Muscle of back (tissue), 13 donors: ENCODE measurements at places on chromosomes 5 and 9.

GRCh38 chr9:99628285-99628684 lies 193.4 kb upstream of the NR4A3 start:
- DNase-seq = no peak

GRCh38 chr5:149550594-149551226 lies 529 bp downstream of the CSNK1A1 start:
- DNase-seq = peak; percentile 51

- no peak for DNase-seq
Measured at GRCh38 chr5:172661526-172661925, 20.5 kb downstream of the NEURL1B start.

DNA sequence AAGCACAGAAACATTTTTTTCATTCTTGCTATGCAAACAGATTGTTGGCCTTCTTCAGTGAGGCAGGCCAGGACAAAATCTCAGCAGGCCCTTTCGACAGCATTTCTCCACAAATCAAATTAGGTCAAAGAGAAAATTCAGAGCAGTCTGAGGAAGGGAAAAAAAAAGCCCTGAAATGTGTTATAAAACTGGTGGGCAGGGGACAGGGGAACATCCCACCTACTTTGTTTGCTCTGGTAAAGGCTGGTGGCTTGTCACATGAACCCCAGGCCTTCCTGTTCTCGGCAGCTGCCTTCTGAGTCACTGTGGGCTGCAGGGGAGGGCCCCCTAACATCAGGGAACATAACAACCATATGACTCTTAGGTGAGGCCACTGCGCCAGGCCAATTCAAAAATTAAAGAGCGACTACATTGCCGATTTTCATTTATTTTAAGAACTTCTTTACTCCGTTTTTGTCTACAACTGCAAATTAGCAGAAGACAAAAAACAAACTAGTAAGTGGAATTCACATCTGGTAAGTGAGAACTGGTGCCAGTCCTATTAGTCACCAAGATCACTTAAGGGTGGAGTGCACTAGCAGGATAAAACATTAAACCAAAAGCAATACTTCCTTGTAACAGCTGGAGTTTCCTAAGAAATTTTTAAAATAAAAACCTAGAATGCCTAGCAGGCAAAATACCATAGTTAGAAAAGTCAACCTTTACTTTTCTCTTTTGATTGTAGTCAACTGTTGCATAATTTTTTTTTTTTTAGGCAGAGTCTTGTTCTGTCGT lies 46.2 kb upstream of the DENND4C start:
- peak; percentile 77 for DNase-seq

DNA sequence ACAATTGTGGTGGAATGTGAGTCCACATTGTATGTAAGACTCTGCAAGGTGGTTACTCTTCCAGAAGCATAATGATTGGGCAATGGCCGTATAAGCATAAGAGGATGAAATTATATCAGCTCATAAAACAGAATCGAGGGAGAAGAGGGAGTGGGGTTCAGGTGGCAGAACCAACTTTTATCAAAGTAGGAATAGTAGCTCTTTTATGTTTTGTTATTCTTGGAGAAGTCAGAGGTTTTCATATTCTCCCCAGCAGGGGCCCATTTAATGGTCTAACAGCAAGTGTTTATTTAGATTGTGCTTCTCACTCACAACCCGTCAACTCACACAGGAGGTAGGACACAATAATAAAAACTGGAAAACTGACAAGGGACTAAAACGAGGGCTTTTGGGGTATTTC lies 291.3 kb upstream of the CD180 start:
- no peak for DNase-seq

DNA sequence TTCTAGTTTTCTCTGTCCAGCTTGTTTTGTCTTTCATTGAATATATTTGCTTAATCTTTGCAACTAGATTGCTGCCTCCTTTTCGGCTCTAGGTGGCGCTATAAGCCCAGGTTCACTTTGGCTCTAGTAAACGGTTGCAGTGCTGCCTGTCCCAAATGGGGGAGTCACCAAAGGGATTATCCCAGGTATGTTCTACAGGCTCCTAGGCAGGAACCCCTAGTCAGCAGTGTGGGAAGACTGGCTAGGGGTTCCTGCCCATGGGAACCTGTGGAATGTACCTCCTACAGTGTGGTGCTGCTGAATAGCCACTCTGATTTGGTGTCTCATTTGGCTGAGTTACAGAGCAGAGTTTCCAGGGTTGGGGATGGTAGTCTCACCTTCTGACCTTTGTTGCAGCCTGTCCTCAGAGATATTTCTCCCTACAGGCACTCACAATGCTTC lies 85.2 kb downstream of the ARSB start:
- DNase-seq = no peak

- DNase-seq = no peak
Measured at GRCh38 chr9:114163517-114163951, 8.2 kb downstream of the COL27A1 start.

DNA sequence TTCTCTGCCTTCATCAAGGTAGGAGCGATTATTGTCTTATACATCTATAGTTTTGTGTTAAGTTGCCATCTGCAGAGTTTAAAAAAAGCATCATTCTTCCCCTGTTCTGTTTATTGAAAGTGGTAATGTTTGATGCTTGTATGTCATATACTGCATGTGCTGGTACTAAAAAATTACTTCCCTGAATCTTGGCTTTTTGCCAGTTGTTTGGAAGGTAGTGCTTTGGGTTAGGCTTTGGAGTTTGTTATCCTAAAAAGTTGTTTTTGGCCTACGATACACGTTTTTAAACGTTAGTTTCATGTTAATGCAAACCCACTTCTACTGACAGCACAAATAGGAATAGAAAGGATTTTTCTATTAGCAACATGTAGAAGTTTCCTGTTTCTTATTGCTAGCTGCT lies 158.3 kb downstream of the GIN1 start:
- DNase-seq = no peak

- DNase-seq = no peak
Measured at GRCh38 chr9:32926911-32927310, 74.5 kb downstream of the APTX start.

- peak; percentile 11 for DNase-seq
Measured at GRCh38 chr5:37071901-37072581, 177.1 kb downstream of the CPLANE1 start.

DNA sequence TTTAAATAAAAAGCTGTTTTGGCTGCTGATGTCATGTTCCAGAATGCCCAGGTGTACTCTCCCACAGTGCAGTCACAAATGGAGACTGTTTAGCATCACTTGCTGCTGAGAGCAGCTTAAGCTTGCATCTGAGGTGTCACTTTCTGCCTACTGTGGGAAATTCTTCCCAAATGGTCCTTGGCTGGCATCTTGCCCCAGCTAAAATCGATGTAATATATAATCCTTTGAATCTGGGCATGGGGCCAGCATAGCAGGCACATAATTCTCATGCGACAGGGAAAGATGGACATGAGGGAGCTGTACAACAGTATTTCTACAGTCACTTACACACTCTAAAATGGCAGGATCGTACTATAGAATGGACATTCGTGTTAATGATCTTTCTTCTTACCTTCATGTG lies 144.3 kb downstream of the MACIR start:
- no peak for DNase-seq

GRCh38 chr9:129140397-129141065 lies 29.3 kb downstream of the PTPA start:
- DNase-seq = no peak

DNA sequence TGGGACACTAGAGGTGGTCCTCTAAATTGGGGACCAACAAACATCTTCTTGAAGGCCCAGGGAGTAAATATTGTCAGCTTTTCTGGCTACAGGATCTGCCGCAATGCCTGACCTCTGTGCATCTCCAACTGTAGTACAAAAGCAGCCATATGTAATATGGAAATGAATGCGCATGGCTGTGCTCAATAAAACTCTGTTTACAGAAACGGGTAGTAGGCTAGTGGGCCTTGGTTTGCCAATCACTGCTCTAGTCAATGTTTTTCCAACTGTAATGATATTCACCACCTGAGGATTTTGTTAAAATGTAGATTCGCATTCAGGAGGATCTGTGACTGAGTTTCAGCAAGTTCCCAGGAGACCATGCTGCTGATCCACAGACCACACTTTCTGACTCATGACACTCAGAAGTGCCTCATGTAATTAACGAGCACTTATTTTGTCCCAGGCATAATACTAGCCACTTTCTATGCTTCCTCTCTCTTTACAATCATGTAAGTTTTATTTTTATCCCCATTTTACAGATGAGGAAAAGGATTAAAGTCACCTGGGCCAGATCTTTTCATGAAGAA lies 96.9 kb downstream of the MED27 start:
- no peak for DNase-seq

GRCh38 chr9:73132034-73132776 lies 19.5 kb upstream of the ANXA1 start:
- peak; percentile 91 for DNase-seq

DNA sequence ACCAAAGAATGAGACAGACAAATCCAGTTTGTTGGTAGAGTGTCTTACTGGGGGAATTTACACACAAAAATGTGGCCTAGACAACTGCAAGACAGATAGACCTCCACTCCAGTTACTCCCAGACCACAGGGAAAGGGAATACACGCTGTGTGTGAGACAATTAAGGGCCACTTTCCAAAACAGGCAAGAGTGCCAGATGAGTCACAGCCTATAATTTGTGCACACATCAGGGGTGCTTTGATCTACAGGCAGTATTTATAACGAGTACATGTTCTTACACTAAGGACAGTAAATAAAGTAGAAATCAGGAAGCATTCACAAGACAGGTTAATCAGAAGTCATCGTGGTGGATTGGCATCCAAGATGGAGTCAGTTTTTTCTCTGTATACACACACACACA lies 114.8 kb downstream of the ZNF622 start:
- DNase-seq = no peak

GRCh38 chr5:132459031-132459982 lies 31.3 kb downstream of the IRF1 start:
- DNase-seq = no peak

- no peak for DNase-seq
Measured at GRCh38 chr5:83914199-83914598, 193.5 kb upstream of the HAPLN1 start.

- peak; percentile 44 for DNase-seq
Measured at GRCh38 chr9:76269789-76270188, 124.4 kb downstream of the RFK start.

DNA sequence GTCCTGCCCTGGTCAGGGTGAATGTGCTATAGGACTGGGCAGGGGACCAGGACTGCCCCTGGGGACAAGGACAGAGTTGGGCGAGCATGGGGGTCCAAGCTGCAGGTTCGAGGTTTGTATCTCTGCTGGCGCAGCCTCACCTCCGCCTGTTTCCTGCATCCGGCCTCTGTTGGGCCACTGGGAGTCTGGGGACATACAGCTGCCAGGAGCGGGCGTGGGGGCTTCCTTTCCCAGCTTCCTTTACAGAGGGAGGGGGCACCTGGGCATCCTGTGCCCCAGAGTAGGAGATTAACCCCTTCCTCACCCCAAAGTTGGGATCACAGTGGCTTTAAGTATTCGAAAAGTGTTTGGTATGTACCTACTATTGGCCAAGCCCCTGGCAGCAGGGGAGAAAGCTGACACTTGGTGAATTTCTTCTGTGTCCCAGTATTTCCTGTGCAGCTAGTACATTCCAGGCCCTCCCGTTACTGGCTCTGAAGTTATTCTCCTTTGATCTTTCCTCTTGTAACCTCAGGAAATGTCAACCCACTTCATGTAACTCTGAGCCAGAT lies 19.0 kb downstream of the OLFML2A start:
- no peak for DNase-seq
